ENCODE measurements at places on chromosomes 2 and 18.

GRCh38 chr2:209476367-209477208, 52.7 kb downstream of the MAP2 start:
- no peak for DNase-seq

- no peak for DNase-seq
Observed at GRCh38 chr2:55165626-55166025, 66.5 kb downstream of the CLHC1 start.

- DNase-seq, result no peak
Observed at GRCh38 chr2:206708286-206708685, 9.9 kb downstream of the DYTN start.

DNA sequence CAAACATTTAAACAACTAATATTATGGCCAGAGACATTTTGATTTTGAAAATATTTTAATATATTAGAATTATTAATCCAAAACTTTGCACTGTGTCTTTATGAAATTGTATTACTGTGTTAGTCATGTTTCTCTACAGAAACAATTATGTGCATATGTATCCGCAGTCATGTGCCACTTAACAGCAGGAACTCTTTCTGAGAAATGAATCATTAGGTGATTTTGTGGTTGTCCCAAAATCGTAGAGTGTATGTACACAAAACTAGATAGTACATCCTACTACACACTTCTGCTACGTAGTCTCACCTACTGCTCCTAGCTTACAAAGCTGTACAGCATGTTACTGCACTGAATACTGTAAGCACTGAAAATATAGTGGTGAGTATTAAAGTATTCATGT, 479.2 kb upstream of the DSEL start:
- DNase-seq, result no peak

GRCh38 chr2:222320436-222321395, 21.9 kb upstream of the PAX3 start:
- DNase-seq, result no peak

GRCh38 chr2:105883911-105884694, 139.4 kb downstream of the NCK2 start:
- no peak for DNase-seq

DNA sequence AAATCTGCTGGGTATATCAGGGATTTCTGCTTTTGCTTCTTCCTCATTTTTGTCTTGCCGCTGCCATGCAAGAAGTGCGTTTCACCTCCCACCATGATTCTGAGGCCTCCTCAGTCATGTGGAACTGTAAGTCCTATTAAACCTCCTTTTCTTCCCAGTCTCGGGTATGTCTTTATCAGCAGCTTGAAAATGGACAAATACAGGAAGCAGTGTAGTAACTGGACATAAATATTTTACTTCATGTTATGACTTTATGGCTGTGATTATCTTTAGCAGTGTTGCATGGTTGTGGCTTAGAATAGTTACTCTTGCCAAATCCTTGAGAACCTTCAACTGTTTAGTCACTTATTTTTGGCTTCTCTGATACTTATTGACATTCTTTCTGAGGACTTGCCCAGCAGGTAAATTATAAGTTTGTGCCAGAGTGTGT, 66.2 kb upstream of the DLX2 start:
- no peak for DNase-seq

DNA sequence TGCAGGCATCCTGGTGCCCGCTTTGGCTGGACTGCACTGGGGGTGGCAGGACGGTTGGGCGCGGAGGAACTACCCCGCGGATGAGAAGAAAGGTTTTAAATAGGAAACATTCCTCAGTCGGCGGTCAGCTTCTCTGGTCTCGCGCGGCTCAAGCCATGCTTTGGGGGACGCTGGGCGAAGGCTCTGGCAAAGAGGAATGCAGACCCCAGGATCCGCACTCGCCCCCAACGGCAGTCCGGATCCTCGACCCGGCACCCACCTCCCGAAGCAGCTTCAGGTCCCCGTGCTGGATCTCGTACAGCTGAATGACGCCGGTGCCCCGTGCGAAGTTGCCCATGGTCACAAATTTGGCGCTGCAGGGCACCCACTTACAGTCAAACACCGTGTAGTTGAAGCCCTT, 686 bp upstream of the PNO1 start:
- no peak for DNase-seq

DNA sequence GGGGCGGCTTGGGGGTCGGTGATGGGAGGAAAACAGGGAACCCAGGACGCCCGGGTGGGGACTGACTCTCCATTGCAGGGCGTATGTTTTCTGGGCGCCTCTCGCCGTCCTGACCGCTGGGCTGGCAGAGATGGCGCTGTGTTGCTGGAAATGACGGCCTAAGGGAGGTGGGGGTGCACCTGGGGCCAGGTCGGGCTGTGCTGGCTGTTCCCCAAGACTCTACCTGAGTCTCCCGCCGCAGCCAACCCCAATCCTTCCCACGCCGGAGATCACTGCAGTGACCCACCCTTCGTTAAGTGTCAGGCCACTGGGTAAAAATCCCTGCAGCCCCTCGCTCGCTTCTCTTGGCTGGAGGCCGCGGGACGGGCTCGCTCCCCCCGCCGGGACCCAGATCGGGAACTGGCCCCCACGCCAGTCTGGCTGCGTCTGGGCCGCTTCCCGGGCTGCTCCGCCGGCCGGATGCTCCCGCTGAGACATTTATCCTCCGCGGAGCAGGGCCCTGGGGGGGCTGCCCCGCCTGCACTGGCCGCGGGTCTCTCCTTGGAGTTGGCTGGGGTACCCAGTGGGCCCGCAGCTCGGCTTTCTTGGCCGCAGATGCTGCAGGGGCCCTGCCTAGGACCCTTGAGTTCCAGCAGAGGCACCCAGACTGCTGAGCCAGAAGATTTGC, 7.8 kb upstream of the ARMC9 start:
- no peak for DNase-seq

DNA sequence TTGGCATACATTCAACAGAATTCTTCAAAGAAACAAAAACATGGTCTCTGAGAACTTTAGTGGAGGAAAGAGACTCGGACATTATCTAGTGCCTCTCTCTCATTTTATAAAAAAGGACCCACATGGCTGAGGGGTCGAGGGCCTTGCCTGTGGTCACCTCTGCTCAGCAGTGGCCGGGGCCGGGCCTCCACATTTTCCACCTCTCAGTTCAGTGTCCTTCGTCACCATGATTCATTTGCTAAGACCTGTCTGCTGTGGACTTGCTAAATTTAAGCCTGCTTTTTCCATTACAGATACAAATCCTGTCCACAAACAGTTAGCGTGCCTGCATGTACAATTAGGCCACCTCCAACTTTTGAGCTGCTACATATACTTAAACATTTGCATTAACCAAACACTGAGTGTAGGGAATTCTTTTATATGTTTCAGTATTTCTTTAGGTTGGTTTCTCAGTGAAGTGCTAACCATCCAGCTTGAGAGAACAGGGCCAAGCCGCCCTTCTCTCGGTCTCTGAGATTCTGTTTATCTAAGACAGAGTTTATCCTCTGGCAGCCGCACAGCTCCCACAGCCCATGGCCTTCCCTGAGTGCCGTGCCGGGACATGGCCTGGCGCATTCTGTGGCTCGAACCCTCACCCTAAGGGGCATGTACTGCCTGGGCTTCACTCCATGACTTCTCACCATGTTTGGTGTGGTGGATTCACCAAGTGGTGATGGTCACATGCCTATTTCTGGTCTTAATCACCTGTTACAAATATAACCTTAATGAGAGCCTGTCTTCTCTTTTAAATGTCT, 46.2 kb downstream of the COA5 start:
- no peak for DNase-seq

DNA sequence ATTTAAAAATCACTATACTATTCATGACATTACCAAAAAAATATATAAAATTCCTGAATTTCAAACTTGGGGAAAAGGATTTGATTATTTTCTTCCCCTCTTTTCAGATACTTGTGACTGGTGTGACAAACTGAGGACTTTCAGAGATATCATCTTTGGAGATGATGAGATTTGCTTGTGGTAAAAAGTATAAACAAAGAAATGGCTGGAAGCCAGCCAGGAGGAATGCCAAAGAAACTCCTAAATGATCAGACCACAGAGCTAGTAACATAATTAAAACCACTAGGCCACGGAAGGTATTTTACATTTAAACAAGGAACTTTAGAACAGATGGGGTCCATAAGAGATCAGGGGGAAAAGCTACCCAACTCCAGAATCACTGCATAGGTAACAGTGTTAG, 58.7 kb downstream of the PIGN start:
- no peak for DNase-seq

- no peak for DNase-seq
Observed at GRCh38 chr2:27184115-27184514, 27.7 kb upstream of the ATRAID start.

DNA sequence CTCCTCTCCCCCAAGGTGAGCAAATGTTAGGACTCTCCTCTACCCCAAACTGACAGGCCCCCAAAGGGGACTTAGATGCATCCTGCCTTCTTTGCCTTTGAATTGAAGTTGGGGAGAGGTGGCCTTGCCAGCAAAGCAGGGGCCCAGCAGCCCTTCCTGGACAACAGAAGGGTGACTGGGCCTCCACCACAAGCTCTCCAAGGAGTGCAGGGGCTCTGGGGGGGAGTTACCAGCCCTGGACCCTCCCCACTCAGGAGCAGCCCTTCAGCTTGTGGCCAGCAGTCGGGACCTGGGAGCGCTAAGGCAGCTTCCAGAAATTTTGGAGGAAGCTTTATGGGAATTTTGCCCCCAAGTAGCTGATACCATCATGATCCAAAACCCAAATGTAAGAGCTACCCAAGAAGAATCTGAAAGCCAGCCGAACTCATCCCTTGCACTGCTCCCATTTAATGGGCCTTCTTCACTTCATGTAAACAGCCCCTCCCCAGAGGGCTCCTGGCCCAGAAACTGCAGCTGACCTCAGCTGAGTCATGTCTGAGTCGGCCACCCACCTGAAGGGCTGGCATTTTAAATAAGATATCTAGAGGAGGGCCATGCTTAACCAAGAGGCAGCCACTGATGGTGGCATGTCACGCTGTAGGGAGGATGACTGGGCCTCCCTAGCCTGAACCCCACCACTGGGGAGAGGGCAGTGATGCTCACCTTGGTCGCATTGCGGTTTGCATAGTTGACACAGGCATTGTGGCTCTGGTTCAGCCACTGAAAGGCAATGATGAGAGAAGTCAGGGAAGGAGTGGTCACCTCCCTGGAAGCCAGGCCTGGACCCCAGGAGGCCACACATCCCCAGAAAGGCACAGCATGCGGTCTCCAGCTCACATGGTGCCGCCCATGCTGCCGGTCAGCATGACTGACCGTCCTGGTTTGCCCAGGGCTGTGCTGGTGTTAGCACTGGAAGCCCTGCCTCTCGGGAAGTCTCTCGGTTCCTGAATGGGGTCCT, 71.5 kb downstream of the SFXN5 start:
- no peak for DNase-seq

GRCh38 chr18:59559528-59559927, 137.7 kb downstream of the CCBE1 start:
- DNase-seq, result no peak

GRCh38 chr2:241890524-241891235, 21.2 kb downstream of the RTP5 start:
- DNase-seq, result no peak

DNA sequence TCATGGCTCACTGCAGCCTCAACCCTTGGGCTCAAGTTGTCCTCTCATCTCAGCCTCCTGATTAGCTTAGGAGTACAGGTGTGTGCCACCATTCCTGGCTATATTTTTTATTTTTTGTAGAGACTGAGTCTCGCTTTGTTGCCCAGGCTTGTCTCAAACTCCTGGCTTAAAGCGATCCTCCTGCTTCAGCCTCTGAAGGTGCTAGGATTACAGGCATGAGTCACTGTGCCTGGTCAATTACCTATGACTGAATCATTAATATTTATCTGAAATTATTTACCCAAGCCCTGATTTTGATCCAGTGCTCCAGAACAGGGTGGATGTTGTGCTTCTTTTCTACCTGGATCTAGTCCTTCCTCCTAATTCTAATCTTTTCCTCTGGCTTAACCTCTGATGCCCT, 87.8 kb downstream of the MAP2 start:
- no peak for DNase-seq

GRCh38 chr2:159904127-159904958, 106.3 kb upstream of the CD302 start:
- peak; percentile 81 for DNase-seq

GRCh38 chr2:158619496-158619895, 162.7 kb downstream of the PKP4 start:
- no peak for DNase-seq

DNA sequence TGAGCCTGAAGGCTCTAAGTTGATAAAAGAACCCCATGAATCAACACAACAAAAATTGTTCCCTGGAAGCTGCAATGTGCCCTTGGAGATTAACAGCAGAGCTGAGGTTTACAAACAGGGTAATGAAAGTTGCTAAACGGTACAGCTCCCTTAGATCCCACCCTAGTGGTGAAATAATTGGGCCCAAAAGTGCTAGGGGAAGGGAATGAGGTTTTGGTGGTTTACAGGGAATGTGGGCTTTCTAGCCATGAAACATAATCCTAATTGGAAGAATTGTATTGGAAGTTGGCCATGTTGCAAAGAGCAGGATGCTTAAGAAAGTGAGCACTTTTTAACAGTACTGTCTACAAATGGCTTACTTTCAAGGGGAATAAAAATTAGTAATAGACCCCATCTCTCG, 180.2 kb upstream of the SMIM21 start:
- DNase-seq, result no peak

DNA sequence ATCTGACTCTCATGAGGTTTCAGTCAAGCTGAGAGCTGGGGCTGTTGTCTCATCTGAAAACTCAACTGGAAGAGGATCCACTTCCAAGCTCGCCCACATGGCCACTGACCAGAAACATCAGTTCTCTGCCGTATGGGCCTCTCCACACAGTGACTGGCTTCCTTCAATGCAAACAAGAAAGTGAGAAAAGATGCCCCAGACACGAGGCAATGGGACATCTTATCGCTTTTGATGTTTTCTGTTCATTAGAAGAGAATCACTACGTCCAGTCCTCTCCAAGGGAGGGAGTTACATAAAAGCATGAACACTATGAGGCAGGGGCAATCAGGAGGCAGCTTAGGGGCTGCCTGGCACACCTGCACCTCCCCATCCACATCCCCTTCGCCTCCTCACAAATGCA, 307.1 kb upstream of the EPAS1 start:
- no peak for DNase-seq

GRCh38 chr2:232872826-232873225, 2.8 kb downstream of the SNORC start:
- no peak for DNase-seq

GRCh38 chr18:74819433-74820059, 221.9 kb downstream of the ZNF407 start:
- DNase-seq, result no peak
